ENCODE measurements at places on chromosomes 16 and 17. TPM values are rescaled to one million over a fixed set of nuclear protein-coding genes. Genes with fewer than 3 reads are reported as not detected.

Gene ITFG1
- total RNA-seq, result 68.4 TPM

Gene ZG16B
- total RNA-seq, result 0.12 TPM

Gene GPRC5C
- total RNA-seq, result 12.9 TPM

Gene TMEM235
- not detected for total RNA-seq

GRCh38 chr17:33560165-33560564, 267.1 kb upstream of the ASIC2 start:
- peak; percentile 53 for DNase-seq

GRCh38 chr17:72387487-72387886, 266.7 kb downstream of the SOX9 start:
- peak; percentile 93 for DNase-seq

DNA sequence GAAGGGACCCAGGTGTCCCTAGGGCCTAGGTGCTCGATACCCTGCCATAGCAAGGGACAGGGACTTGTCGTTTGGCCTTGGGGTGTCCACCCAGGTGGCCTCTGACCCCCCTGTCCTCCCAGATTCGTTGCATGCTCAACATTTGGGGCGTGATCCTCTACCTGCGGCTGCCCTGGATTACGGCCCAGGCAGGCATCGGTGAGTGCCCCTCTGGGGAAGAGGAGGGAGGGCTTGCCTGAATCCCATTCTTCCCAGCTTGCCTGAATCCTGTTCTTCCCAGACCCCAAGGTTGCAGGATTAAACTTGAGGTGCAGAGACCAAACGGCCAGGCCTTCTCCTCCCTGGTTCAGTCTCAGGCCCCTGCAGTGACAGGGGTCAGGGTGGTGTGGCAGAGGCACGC, 3.2 kb downstream of the SLC12A3 start:
- DNase-seq, result no peak

DNA sequence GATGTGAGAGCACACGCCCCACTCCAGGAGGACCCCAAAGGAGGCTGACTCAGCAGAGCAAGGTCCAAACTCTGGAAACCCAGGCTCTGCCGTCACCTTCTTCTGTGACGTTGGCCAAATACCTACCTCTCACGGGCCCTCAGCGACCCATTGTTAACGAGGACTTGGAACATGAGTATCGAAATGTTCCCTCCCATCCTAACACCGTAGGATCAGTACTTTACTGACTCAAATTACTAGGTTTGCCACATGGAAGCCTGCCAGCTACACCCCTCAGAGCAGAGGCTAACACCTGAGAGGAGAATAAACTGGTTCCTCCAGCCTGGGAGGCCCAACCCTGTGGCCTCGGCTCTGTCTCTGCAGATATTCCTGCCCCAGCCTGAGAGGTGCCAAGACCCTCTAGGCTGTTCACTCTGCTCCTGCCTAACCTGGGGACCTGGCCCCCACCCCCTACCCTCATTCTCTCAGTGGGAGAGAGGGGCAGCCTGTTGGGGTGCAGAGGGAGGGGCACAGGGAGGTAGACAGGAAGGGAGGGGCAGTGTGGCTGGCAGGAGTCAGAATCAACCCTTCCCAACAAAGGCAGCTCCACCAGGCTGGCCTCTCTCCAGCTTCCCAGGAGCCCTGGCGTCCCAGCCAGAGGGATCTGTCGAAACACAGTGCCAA, 4.4 kb downstream of the PITPNM3 start:
- DNase-seq, result no peak

DNA sequence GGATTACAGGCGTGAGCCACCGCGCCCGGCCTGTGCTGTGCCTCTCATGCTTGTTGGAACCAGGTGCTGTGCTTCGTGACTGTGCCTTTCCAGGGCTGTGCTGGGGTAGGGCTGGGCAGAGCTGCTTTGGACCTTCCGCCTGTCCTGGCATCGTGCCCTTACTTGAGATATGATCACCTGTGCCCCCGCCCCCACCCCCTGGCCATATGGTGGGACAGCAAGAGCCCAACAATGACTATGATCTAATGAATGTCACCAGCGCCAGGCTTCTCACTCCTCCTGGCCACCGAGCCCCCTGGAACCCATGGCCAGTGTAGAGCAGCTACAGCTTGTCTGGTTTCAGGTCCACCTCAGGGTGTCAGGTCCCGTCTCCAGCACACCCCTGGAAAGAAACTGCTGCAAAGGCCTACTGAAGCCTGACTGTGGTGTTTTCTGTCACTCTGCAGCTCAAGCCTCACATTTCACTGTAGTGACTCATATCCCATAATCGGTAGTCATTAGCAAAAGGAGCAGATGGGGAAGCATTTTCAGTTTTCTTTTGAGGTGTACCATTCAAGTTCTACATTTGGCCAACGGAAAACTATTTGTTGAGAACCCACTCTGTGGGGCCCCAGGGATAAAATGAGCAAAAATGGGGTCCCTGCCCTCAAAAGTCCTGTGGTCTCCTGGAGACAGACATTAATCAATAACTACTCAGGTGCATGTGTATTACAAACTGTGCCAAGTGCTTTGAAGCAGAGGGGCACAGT, 22.1 kb downstream of the FCSK start:
- DNase-seq, result peak; percentile 91

DNA sequence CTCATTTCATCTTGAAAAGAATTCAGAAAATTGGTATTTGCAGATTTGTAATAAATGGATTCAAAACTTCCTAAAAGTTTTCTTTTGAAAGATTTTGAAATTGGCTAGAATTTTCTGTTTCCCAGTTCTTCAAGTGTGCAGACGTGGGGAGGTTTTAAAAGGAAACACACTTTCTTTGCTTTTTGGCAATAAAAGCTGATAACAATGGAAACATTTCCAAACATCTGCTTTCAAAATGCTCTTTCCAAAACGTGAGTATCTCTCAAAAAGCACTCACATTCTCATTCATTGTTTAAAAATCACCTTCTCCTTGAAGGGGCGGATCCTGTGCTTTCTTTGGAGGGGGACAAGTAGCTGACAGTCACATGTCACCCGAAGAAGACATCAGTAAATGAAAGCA, 8.6 kb upstream of the GSG1L start:
- no peak for DNase-seq

GRCh38 chr17:63033142-63033541, 67.1 kb downstream of the TANC2 start:
- DNase-seq, result no peak
